ENCODE measurements at places on chromosomes 4 and X.
A peak's percentile ranks its signal among the peaks of the same experiment; 100 is the strongest.

GRCh38 chrX:130714135-130714534, 188.9 kb downstream of the ENOX2 start:
- DNase-seq: no peak

DNA sequence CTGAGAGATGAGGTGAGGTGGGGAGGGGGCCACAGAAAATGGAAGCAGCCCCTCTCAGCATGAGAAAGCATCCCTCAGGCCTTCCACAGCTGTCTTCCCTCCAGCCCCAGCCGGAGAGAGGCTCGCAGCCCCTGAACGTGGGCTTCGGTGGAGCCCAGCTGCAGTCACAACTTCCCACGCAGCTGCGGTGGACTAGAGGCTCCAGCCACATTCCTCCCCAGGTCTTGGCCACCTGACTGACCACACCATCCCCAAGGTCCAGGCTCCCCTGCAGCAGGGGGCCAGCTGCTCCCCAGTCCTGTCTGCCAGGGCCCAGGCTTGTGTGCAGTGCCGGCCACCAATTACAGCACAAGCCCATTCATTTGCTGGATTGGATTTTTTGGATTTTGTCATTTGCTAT, 212.3 kb upstream of the BCOR start:
- DNase-seq: no peak

- DNase-seq: no peak
Observed at GRCh38 chr4:132709056-132709455, 440.0 kb upstream of the PCDH10 start.

DNA sequence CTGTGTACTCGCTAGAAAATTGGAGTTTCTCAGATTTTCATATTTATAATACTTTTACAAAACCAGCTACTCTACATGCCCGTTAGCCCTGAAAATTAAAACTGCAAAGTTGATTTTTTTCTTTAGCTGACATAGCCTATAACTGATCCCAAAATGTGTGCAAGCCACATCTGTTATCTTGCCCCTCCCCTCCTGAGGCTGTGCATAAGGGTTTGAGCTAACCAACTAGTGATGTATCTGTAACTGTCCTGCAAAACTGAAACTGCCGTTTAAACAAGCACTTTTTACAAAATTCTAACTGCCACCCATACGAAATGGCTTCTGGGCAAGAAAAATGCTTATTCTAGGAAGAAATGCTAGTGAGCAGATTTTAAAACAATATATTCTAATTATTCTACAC, 59.1 kb downstream of the EDNRA start:
- no peak for DNase-seq

DNA sequence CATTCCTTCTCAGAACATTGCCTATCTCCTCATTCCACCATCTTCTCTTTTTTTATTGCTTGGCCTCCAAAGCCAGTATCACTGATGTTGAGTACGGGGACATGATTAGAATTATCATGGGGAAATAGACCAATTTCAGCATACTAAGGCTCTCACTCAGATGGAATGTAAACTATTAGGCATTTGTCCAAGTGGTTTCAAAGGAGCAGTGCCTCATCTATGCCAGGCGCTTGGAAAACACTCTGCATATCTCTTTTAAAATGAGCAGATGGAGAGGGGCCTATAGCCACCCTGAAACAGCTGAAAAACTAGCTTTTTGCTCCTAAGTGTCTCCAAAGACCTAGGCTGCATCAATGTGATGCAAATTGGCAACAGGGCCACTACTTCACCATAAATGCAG, 150.8 kb upstream of the DIPK2B start:
- DNase-seq: no peak

DNA sequence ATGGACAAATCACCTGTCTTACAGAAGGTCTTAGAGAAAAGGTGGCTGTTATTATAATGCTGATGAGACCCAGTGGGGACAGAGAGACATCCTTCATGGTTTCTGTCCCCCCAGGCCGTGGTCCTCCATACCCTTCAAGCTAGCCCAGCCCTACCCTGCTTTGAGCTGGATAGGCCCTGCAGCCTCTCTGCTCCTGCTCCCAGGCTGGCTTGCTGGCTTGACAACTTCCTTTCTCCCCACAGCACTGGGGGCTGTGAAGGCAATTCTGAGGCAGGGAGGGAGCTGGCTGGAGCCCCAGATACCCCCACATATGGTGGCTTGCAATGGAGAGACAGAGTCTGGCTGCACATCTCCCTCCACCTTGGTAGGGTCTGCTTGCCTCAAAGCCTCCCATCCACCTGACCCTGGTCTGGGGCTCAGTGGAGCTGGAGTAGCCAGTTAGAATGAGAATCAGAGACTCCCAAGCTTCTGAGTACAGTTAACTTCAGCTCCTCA, 118.2 kb downstream of the PJA1 start:
- DNase-seq: no peak

DNA sequence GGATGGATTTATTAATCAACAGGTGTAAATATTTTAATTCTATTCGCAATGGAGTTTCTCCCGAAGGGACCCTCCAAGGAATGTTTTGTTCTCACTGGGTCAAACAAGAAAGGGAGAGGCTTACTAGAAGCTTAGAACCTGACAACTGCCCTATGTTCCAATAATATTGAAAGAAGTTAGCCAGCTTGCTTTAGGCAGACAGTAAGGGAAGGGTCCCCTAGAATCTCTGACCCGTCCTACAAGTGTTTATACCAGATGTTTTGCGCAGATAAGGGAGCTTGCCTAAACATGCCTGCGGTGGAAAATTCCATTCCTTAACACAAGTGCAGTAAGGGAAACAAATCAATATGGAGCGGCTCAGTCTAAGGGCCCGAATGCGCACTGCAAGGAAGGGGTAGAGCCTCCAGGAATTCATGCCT, 17.7 kb downstream of the IL21 start:
- DNase-seq: peak; percentile 14

DNA sequence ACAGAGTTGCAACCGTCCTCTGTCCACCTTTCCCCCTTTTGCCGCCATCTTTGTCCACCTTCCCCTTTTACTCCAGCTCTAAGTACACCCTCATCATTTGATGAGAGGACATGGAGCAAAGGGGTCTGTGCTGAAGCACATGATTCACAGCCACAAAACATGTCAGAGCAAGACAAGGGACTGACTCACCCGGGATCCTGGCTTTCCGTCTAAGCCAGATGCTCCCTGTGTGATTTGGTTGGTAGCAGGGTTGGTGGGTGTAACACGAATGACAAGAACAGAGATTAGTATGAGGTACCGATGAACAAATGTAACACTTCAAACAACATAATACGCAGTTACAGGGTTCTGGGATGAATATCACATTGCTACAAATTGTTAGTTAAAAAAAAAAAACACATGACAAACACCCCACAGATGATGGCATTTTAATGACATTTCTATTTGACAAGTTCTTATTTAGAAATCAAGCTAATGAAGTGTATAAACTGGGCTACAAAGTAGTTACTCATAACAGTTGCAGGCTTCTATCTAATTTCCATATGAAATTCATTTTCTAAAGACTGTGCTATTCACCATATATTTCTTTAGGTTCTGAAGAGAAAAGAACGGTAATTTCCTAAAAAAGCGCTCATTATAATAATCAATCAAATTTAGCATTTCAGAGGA, 71.4 kb upstream of the ETNPPL start:
- DNase-seq: no peak

- no peak for DNase-seq
Observed at GRCh38 chr4:76659103-76659490, 224.1 kb downstream of the SHROOM3 start.

GRCh38 chr4:114103908-114104307, 124.5 kb upstream of the ARSJ start:
- no peak for DNase-seq

DNA sequence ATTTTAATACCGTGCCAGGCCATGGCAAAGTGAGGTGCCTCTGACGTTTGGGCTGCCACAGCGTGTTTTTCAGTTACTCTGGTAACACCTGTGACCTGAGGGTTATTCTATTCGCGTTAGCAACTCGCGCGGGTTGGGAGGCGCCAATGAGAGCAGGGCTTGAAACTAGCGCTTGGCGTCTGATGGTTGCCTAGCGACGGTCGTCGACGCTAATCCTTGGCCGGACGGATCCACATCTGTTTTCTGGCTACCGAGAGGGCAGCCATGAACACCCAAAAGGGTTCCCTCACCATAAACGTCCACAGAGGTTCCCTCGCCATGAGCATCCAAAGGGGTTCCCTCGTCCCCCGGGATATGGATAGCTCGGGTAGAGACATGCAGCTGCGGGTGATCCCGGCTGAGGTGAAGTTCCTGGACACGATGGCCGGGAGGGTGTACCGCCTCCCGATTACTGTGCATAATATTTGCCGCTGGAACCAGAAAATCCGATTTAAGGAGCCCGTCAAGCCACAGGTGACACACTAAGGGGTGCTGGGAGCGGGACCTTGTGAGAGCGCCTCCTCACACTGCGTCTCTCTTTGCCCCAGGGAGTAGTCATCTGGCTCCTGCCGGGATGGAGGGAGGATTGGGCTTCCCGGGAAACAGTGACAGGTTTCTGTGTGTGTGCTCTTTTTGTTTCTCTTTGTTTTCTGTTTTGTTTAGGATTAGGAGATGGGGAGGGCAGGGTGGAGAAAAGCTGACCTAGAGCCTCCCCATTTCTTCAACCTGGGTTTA, at the start of gene CFAP47:
CFAP47 (plus strand) TSS at position 199 of the 774 bp plus-strand sequence; CDS start at position 265, 66 bp downstream.
- DNase-seq: no peak
